ENCODE measurements at places on chromosomes 4 and X.

GRCh38 chr4:1191621-1192020 lies 19.2 kb upstream of the SPON2 start:
- no peak for DNase-seq

DNA sequence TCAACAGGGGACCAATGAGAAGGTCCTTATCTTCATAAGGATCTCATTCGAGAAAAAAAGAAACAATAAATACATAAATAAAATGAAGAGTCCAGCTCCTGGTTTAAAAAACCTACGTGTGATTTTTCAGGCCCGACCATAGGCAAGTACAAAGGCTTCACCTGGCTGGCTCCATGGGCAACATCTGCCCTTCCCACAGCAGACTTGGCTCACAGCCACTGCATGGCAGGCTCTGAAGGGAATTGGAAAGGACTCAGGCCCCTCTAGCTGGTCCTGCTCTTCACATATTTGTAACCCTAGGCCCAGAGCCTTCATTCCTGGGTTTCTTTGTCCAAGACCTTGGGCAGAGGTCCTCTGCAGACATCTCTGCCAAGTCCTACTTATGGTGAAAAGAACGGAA lies 228.1 kb downstream of the QDPR start:
- DNase-seq: no peak

- no peak for DNase-seq
Measured at GRCh38 chr4:38788317-38788716, 5.5 kb upstream of the TLR10 start.

DNA sequence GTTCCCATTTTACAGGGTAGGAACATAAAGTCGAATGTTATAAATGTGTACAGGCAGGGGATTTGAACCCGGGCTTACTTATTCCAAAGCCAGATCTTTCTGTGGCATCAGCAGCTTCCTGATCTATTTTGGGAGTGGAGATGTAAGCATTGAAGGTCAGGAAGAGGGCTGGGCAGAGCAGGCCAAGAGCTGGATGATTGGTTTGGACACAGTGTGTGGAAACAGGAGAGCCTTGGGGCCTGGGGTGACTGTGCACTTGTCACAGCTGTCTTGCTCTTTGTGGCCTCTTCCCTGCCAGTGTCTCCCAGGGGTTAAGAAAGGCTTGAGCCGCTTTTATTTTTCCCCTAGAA lies 127.9 kb upstream of the ENPP6 start:
- no peak for DNase-seq

DNA sequence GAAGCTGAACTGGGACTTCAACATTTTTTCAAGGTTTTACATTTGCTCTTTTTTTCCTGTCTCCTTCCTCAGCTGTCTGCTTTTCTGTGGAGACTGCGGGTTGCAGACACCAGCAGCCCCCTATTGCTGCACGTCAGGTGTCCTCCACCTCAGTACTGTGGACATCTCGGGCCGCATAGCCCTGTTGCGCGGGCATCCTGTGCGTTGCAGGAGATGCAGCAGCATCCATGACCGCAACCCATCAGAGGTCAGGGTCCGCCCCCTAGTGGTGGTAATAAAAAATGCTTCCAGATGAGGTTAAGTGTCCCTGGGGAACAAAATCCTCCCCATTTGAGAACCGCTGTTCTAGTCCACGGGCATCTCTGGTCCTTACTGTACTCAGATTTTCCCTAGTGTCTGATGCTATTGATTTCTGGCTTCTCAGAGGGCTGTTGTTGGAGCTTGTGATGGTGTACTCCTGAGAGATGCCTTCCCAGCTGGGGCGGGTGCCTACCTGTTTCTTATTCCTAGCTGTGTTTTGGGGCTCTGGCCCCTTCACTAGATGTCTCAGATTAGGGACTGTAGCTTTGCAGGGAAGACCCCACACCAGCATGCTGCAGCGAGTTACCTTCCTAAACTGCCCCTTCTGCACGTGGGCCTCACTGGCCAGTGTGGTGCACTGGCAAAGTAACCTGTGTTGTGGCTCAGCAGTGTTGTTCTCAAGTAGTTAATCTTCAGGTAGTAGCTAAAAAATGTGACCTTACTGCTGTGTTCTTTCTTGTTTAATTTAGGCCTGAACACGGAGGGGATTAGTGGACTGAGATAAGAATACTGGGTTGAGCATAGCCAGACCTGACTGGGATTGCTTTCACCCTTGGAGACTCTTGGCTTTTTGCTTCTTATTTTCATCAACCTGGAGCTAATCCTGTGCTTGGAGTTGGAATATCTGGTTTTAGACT lies 28.2 kb downstream of the NSD2 start:
- DNase-seq: peak; percentile 84

GRCh38 chrX:106891762-106892460 lies 11.2 kb downstream of the RIPPLY1 start:
- no peak for DNase-seq

DNA sequence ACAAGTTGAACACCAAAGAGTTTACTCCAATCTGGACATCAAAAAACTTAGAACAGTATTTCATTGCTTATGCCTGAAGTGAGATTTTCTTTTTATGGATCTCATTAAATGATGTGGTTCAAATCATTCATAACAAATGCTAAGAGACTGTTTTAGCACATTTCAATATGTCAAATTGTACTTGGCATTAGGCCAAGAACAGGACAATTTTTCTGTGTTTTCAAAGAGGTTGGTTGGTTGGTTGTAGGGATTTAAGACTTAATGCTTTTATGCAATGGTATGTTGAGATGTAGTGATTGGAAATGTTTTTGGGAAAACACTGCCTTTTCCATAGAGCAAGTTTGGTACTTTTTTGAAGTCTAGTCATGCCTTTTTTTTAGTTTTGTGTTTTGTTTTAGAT lies 510.4 kb downstream of the ZNF674 start:
- DNase-seq: no peak

DNA sequence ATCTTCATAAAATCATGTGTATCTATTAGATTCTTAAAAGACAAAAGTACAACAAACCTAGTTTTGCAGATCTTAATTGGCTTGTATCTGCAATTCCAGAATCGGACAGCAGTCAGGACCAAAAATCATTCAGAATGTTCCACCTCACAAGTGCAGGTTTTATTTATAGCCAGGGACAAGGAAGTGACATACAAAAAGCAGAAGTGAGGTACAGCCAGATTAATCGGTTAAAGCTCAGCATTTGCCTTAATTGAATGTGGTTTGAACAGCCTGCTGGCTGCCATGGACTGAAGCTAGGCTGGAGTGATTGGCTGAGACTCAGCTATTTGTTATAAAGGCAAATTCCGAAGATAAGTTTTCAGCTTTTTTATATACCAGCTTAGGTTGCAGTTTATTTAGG lies 932.6 kb downstream of the C4orf33 start:
- no peak for DNase-seq

DNA sequence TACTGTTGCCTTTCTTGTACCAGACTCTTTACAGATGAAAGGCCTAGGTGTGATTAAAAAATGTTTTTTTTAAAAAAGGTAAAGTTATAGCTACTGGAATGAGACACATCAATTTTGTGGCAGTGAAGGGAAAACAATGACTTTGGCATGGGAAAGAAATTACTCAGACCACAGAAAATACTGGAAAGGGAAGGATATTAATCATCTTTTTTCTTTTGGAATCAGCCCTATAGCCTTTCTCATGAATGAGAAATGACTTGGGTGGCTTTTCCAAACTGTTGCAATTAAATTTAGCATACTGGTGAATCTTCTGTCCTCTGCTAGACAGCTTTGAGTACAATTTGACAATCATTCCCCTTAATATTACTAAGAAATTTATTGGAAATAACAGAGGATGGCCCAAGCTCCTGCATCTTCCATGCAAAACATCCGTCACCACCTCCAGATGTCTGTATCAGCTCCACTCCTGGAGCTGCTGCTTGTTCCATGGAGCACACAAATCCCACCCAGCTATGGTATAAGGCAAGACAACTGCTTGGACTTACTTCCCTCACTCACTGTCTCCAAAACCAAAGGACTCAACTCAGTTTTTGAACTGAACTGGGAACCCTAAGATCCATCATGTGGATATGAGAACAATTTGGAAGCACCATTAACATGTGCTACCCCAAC lies 97.6 kb upstream of the ARSJ start:
- no peak for DNase-seq

GRCh38 chr4:8023696-8024033 lies 84.0 kb upstream of the AFAP1 start:
- DNase-seq: no peak

GRCh38 chr4:24625091-24625490 lies 40.7 kb upstream of the DHX15 start:
- no peak for DNase-seq

- DNase-seq: no peak
Measured at GRCh38 chr4:31175242-31175910, 455.2 kb downstream of the PCDH7 start.

- DNase-seq: no peak
Measured at GRCh38 chr4:104616401-104616820, 121.7 kb upstream of the CXXC4 start.

DNA sequence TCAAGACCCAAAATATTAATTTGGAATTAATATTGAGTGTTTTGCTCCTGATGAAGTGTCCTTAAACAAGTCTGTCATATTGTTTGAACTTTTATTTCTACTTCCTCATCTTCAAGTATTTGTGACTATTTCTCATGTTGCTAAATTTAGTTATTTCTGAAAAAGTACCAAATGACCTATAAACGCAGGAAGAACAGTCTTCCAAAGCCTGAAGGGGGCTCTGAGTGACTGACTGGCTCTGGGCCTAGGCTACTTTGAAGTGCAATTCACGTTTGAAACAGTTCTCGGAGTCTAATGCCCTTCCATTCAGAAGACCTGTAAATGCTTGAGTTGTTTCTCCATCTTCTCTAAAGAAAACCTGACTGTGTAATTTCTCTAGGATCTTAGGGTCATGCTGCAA lies 26.5 kb downstream of the GALNT7 start:
- DNase-seq: no peak

- DNase-seq: peak; percentile 6
Measured at GRCh38 chr4:147843162-147843561, 111.3 kb downstream of the ARHGAP10 start.

GRCh38 chrX:68847172-68847571 lies 18.4 kb downstream of the EFNB1 start:
- DNase-seq: no peak

GRCh38 chr4:161813889-161814288 lies 349.9 kb downstream of the FSTL5 start:
- no peak for DNase-seq

- no peak for DNase-seq
Measured at GRCh38 chrX:8044947-8045346, 117.7 kb upstream of the PNPLA4 start.

DNA sequence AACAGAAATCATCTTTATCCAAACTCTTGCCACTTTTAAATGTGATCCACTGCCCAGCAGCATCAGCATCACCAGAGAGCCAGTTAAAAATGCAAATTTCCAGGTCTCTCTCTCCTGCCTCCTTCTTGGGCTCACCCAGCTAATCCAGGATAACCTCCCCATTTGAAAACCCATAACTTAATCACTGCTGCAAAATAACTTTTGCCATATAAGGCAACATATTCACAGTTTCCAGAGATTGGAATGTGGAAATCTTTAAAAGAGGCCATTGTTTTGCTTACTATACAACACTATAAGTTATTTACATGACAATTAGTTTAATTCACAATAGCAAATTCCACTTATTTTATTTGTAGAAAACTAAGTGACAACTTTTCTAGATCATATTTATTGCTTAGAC lies 4.8 kb upstream of the EXOSC9 start:
- DNase-seq: no peak

- no peak for DNase-seq
Measured at GRCh38 chr4:148778980-148779675, 336.9 kb upstream of the NR3C2 start.

- DNase-seq: peak; percentile 14
Measured at GRCh38 chrX:1493877-1494510, 41.3 kb upstream of the ASMTL start.

DNA sequence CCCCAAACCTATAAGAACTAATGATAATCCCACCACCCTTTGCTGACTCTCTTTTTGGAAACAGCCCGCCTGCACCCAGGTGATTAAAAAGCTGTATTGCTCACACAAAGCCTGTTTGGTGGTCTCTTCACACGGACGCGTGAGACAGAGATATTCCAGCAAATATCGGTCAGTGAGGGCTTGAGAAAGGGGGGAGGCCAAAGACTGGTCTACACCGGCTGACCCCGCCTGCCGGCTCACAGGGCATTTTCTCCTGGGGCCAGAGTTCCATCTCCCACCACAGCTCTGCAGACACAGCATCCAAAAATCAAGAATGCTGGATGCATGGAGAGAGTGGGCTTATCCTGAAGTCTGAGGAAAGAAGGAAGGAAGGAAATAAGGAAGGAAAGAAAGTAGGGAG lies 176.0 kb downstream of the SHOX start:
- no peak for DNase-seq

DNA sequence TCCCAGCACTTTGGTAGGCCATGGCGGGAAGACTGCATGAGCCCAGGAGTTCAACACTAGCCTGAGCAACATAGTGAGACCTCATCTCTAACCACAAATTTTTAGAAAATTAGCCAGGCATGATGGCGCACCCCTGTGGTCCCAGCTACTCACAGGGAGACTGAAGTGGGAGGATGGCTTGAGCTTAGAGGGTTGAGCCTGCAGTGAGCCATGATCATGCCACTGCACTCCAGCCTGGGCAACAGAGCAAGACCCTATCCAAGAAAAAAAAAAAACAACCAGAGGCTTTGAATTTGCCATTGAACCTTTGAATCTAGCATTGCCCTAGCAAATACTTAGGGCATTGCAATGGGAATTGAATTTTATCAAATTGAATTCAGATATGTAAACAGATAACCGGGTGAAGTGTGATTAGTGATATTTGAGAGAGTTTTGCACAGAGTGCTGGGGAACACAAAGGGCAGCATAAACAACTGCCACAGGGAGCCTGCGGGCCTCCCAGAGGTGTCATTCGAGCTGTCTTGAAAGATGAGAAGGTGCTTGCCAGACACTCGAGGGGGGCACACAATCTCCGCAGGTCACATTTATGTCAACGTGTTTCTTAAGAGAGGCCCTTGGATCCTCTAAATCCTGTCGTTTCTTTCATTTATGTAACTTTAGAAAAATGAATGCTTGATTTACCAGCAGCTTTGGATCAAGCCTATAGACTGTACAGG lies 200.3 kb downstream of the AASDH start:
- no peak for DNase-seq

- no peak for DNase-seq
Measured at GRCh38 chrX:13360146-13360545, 40.3 kb upstream of the ATXN3L start.

DNA sequence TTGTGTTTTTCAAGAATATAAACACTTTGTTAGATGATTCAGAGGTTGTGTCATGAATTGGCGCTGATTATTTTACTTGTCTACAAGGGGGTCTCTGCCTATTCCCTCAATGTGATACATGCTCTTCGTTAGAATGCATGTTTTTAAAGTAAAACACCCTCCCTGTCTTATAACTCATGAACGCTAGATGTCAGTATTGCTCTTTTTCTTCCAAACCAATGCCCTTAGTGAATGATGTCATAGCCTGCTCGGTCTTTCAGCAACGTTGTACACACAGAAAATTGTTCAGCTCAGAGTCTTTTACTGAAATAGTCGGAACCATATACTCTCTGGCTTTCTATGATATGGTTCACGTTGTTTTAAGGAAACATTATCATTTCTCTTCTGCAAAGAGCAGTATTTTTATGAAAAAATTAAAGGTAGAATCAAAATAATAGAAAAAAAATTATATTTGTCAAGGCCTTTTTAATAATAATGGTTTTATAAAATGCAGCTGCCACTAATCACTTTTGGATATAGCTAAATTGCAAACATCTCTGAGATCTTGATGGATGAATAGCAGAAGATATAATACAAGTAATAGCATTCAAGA lies 292.9 kb downstream of the TLL1 start:
- DNase-seq: peak; percentile 76

GRCh38 chr4:102316585-102316984 lies 28.7 kb downstream of the SLC39A8 start:
- no peak for DNase-seq

GRCh38 chr4:87521319-87521718 lies 7.9 kb downstream of the SPARCL1 start:
- DNase-seq: no peak

Data from hematopoietic multipotent progenitor cell treated with erythropoietin and hydrocortisone succinate and interleukin-3 and kit ligand, for 8 days (in vitro differentiated cells).